Jurkat, Clone E6-1 (cell line): ENCODE measurements at places on chromosomes 6 and 20.
A peak's percentile ranks its signal among the peaks of the same experiment; 100 is the strongest.

DNA sequence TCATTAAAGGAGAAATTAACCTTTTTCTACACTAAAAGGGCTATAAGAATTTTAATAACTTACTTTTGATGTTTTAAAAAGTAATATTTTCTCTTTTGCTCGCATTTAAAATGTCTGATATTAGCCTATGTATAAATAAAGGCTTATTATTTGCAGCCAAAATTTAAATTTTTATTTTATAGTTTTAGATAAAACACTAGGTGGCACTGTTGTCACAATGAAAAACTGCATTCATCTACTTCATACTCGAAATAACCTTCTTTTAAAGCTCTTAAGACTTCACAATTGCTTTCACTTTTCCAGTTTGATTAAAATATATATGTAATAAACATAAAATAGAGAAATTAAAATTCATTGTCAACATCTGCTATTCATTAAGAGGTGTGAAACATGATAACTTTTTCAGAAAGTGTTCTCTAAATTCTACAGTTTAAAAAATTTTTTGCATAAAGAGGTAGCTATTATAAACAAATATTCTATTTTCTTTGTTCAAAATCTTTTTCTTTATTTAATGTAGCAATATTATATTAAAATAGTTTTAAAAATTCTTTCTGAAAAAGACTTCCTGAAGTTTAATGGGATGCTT, 78.8 kb upstream of the DEFB112 start:
- DNase-seq, result peak; percentile 11

DNA sequence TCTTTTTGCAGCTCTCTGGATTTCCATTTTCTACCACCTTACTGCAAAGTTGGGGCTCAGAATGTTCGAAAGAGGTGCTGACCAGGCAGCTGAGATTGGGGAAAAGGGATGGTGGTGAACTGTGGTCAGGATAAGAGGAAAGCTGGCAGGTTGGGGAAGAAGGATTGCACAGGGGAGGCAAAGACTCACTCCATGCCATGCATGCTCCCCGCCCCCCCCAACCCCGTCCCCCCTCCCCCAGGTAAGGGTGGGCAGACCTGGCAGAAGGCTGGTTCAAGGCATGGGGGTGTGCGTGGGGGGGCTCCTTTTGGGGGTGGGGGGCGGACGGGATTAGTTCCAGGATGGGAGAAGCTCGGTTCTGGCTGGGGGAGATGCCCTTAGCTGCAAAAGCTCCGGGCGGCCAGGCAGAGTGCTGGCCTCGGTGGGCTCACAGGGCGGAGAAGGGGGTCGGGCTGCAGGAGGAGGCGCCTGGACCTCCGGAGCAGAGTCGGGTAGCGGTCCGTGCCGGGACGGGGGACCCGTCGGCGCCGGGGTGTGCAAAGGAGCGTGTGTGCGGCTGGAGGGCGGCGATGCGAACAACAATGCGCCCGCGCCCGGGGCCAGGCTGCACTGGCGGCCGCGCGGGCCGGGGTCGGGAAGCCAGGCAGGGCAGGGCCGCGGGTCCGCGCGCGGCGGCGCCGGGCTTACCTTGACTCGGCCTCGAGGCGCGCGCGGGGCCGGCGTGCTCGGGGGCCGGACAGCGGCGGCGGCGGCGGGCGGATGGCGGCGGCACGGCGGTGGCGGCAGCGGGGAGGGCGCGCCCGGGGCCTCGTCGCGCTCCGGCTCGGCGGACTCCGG, 880 bp downstream of the ADNP start:
- no peak for DNase-seq

DNA sequence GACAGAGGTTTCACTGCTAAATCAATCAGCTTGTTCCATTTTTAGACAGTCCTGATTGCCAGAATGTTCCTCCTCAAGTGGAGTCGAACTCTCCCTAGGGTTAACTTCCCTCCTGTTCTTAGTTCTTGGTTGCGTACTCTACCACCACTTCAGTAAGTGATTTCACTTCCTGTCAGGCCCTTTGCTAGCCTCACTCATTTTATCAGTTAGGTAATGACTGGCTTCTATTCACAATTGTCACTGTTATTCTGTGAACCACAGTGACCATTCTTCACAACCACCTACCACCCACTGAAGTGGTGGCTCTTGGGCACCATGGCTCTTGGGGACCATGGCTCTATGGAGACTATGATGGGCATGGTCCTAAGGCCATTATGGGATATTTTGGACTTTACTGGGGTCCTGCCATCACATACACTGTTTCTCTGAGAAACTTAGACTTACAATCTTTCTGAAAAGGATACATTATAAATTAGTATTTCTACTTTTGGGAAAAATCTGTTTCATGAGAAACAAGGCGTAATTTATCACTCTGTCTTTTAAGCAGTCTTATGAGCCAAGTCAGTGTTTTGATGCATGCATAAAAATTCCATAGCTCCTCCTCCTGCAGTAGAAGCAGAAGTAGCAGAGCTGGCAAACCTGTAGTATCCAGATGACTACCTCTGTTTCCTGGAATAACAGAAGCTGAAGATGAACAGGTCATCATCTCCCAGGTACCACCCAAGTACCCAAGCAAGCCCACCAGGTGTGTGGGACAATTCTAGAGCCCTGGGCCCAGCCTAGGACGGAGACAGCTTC, 66.3 kb downstream of the ATXN1 start:
- no peak for DNase-seq

- no peak for DNase-seq
Observed at GRCh38 chr20:10492844-10493243, 57.7 kb downstream of the SLX4IP start.

DNA sequence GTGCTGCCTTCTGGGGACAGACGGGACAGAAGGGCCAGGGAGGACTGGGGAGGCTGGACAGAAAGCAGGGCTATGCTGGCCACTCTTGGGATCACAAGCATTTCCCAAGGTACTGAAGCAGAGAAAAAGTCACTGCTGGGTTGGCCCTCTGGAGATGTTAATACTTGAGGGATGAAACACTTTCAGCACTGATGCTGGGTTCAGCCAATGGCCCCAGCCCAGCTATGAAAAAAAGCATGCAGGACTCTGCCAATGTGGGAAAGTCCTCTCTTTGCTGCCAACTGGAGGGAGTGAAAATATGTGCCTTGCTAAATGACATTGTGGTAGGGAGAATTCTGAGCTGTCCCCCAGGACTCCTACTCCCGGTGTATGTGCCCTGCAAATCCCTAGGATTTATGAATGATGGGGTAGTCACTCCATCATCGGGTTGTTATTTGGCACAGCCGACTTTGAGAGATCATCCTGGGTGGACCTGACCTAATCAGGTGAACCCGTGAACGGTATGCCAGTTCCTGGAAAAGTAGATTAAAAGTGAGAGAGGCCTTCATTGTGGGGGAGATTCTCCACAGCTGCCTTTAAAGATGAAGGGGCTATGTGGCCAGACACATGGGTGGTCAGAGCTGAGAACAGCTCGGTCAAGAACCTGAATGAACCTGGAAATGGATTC, 119.9 kb upstream of the TRAF3IP2 start:
- DNase-seq, result no peak

DNA sequence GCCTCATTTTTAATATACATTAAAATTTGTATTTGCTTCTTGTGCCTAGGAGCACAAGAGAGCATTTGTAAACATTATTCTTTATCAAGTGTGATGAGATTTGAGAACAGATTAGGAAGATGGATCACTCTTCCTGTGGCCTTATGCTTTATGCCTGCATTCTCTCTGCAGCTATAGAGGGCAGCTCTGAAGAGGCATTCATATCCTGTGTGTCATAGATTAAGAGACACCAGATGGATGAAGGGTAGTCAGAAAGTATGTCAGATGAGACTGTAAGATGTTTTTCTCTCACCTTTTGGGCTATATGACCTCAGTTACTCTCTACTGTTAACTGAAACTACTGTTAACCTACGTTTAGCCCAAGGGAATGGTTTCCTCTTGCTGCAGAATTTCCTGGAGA, 61.4 kb downstream of the DNAH8 start:
- DNase-seq, result no peak

- DNase-seq, result no peak
Observed at GRCh38 chr20:56483970-56484369, 15.5 kb downstream of the RTF2 start.

DNA sequence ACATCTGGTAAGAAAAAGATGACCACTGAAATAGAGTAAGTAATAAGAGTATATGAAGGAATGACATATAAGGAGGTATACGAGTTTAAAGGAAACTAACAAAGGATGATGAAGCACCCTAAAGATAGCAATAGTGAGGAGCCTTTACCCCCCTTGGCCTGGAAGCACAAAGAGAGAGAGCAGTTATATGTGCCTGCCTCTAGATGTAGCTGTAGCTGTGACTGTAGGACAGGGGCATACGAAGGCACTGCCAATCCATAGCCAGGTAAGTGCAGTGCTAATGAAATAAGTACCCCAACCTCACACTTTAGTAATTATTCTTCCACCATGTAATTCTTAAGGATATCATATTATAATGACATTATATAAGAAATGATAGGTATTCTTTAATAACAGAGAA, 90.1 kb upstream of the FKBP1C start:
- no peak for DNase-seq

DNA sequence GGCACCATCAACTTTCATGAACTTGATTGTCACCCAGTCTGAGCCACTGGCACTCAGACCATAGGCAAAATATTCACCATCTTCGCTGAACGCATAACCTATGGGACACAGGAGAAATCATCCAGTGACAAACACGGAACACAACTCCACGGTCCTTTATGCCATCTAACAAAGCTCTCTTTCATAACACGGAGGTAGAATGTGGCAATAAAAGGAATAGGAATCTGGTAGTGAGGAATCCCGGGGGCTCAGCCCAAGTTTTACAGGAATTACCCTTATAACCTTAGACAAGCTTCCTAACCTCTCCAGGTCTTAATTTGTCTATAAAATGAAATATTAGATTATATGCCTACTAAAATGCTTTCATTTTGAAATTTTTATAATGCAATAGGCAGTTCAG, 29.4 kb downstream of the PREP start:
- no peak for DNase-seq

DNA sequence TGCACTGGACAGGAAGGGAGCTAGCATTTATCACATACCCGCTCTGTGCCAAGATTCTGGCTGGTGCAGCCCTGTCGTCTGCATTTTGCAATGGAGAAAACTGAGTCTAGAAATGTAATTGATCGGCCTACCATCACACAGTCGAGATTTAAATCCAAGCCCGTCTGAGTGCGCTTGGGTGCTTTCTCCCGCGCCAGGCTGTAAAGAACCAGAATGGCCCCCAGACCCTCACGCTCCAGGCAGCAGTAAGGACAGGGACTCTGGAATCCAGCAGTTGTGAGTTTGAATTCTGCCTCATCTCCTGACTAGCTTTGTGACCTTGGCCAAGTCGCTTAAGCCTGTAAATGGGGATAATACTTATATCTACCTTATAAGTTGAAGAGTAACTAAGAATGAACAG, 10.8 kb downstream of the DYNLRB1 start:
- DNase-seq, result no peak

GRCh38 chr6:144077871-144078270, 17.5 kb downstream of the SF3B5 start:
- DNase-seq, result no peak

DNA sequence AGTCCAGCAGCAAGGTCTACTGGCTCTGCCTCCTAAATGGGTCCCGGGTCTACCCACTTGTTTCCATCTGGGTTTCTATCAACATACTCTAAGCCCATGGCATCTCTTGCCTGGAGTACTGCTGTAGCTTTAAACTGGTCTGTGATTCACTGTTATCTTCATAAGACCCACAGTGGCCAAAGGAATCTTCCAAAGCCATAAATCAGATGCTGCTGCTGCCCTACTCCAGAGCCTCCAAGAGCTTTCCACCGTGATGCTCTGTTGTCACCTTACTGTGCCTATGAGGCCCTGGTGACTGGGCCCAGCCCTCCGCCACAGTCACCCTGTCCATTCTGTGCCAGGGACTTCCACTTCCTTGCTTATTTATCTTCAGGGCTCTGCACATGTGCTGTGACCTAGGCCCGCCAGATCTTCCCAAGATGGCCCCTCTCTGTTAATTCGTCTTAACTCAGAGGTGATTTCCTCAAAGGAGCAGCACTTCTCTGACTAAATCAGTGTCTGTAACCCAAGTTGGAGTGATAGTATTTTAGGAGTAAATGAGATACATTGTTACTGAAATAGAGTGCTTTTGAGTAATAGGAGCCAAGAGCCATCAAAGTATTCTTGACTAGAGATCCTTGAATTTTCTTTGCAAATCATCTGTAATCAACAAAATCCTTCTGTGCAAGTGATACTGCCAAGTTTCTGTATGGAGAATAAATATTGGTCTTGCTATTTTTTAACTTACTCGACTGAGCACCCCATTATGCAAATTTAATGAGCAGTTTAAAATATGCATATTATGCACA, 102.5 kb downstream of the PPP1R14C start:
- DNase-seq, result no peak

DNA sequence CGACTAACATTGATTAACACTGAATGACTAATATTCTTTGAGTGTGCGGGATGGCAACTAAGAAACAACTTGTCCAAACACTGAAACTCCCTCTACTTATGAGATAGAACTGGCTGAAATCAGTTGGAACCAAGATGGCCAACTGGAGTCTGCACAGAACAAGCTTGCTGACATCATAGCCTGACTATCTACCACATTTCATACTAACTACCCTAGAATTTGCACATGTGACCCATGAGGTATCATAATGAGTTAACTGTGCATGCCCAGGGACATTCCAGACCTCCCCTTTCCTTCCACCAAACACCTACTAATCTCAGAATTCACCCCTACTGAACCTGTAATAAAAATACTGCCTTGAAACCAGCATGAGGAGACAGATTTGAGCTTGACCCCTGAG, 43.2 kb downstream of the PHIP start:
- no peak for DNase-seq

- no peak for DNase-seq
Observed at GRCh38 chr6:134937426-134937825, 12.5 kb downstream of the ALDH8A1 start.
